ENCODE measurements at places on chromosomes 5 and 9.

DNA sequence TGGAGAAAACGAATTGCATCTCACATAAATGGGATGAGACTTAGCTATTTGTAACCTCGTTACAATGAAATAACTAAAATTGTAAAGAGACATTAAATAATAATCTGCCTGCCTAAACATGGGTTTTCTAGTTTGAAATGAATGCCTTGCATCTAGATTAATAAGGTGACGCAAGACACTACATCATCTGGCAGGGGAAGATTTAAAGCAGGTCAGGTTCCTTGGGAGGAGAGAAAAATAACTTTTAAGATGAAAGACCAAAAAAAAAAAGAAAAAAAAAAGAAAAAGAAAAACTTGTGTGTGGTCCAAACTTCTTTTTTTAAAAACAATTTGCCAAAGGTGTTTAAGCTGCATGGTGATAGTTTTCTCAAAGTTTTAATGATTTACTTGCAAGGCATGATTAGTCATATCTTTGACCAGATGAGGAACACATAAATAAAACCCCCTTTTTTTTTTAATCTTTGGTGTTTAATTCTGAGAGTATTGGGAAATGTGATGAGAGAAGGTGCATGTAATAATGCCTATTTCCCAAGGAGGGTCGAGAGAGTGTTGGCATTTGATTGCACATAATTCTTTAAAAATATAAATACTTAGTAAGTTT lies 122.9 kb upstream of the ADAMTSL1 start:
- no peak for DNase-seq

GRCh38 chr5:92801911-92802310 lies 779.1 kb downstream of the NR2F1-AS1 start:
- no peak for DNase-seq

DNA sequence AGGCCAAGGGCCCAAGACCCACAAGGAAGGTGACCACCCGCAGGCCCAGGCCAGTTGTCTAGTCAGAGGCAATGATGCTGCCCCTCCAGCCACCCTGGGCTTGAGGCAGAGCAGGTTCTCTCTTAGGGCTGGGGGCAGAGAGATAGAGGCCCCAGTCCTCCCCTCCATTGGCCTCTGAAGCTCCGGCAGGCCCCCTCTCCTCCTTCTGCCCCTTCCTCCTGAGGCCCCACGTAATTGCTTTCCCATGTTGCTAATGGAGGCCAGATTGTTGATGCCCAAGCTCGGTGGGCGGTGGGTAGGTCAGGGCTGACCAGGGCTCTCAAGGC lies 26.6 kb upstream of the ENHO start:
- DNase-seq = no peak

- DNase-seq = no peak
These were observed 80.2 kb downstream of the PHF2 start for GRCh38 chr9:93656426-93657239.

- no peak for DNase-seq
These were observed 24.5 kb downstream of the LHFPL2 start for GRCh38 chr5:78624011-78624541.

GRCh38 chr9:85425153-85425611 lies 316.6 kb downstream of the AGTPBP1 start:
- DNase-seq = no peak
